ENCODE measurements at places on chromosomes 13 and 19. TPM values are rescaled to one million over a fixed set of nuclear protein-coding genes. Genes with fewer than 3 reads are reported as not detected.
A peak's percentile ranks its signal among the peaks of the same experiment; 100 is the strongest.

DNA sequence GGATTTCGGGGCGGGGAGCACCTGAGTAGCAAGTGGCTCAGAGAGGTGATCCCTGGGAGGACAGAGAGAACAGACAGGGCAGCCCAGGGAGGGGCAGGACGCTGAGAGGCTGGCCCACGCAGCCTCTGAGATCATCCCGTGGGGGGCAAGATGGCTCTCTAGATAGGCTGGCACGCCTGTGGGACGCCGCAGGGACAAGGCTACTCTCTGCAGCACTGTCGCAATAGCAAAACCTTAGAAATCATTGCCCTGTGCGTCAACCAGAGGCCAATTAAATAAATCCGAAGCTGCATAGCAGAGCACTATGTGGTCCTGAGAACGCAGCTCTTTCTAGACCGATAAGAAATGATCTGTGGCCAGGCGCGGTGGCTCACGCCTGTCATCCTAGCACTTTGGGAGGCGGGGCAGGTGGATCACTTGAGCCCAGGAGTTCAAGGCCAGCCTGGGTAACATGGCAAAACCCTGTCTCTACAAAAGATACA, 5.1 kb downstream of the PEX11G start:
- DNase-seq: peak; percentile 63

- DNase-seq: peak; percentile 3
These were observed 12.1 kb upstream of the ZNF492 start for GRCh38 chr19:22622020-22622419.

DNA sequence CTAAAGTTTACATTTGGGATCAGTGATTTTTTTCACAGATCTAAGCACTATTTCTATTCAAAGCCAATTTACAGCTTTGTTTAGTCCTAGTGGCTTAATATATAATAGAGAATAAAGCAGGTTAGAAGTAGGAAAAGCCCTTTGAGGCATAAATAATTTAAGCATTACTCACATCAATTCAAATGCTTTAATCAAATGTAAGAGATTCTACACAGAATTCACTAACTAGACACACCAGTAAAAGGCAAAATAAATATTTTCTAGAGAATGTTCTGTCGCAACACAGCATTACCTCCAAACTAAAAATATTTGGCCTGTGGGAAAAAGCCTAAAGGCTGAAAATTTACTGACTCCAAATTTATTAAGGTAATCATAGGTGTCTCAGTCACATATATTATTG, 31.3 kb downstream of the KCTD12 start:
- no peak for DNase-seq

GRCh38 chr13:74895042-74895796, 586.8 kb downstream of the TBC1D4 start:
- no peak for DNase-seq

DNA sequence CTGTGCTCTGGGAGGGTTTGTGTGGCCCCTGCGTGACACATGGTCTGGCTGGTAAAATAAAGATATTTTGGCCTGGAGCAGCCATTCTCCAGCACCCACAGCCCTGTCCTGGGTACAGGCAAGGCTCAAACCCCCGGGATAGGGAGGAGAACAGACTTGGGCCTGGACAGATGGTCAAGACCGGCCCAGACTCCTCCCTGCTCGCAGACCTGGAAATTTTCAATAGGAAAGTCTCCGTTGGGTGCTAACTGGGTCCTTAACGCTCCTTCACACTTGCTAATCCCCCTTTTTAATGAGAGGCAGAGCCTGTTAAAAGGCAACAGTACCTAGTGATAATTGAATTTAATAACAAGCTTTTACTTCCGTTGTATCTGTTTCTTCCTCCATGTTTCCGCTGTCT, 2.5 kb downstream of the PALM start:
- no peak for DNase-seq

- DNase-seq: no peak
These were observed 175.0 kb downstream of the PTPRS start for GRCh38 chr19:5165697-5166019.

- no peak for DNase-seq
These were observed 247.3 kb upstream of the SOX21 start for GRCh38 chr13:94959626-94960025.

- DNase-seq: no peak
These were observed 19.5 kb downstream of the CHERP start for GRCh38 chr19:16522559-16523377.

GRCh38 chr19:49301165-49301865, 23.7 kb downstream of the SLC6A16 start:
- peak; percentile 91 for DNase-seq

DNA sequence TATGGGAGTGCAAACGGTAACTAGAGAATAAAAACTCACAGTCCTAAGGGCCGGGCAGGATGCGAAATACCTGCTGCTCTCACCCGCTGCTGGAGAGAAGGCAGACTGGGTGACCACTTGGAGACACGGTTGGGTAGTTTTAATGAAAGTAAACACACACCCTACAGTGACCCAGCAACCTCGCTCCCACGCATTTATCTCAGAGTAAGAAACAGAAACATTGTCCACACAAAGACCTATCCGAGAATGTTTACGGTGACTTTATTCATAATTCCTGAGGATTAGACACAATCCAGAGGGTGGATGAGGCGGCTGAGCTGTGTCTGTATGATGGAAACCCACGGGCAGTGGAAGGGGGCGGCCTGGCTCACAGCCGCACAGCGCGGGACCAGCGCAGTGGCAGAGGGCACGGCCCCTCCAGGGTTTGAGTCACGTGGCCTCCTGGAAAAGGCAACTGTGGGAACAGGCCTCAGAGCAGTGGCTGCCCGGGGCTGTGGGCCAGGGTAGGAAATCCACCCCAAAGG, 73.5 kb upstream of the C13orf46 start:
- DNase-seq: no peak

DNA sequence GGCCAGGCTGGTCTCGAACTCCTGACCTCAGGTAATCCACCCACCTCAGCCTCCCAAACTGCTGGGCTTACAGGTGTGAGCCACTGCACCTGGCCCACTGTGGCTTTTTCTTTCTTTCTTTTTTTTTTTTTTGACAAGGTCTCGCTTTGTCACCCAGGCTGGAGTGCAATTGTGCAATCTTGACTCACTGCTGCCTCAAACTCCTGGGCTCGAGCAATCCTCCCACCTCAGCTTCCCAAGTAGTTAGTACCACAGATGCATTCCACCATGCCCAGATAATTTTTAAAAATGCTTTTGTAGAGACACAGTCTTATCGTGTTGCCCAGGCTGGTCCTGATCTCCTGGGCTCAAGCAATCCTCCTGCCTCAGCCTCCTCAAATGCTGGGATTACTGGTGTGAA, 12.1 kb upstream of the FCGBP start:
- DNase-seq: no peak

- no peak for DNase-seq
These were observed 23.1 kb upstream of the INTS6 start for GRCh38 chr13:51475727-51476501.

GRCh38 chr13:114235697-114236096, 1.0 kb downstream of the CDC16 start:
- DNase-seq: no peak

DNA sequence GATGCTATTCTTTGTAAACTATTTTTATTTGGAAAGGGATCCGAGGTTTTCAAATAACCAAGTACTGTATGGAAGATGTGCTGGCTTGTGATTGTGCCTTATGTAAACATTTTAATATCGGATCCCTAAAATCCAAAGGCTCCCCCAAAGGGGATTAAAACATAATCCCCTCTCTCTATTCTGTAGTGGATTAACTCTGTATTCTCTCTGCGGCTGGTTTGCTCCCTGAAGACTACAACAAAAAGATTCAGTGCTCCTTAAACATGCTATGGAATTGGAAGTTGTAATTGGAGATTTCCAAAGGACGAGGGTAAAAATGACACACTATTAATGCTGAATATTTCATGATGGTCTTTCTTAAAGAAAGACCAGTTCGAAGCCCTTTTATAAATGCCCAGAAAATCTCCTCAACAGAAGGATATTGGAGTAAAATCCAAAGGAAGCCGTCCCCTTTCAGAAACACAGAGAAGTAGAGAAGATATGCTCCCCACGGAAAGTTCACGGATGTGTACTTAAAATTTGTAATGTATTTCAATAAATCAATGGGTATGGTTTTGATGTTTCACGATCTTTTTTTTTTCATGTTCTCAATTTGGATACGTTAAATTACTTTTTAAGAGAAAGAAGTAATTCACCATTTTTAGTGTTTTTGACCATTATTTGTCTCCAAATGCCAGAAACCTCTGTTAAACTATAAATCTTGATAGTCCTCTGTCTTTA, 6.5 kb downstream of the MAB21L1 start:
- DNase-seq: no peak

- no peak for DNase-seq
These were observed 13.4 kb downstream of the CAPS start for GRCh38 chr19:5927441-5927821.

GRCh38 chr13:98447881-98448641, 128.8 kb downstream of the STK24 start:
- peak; percentile 63 for DNase-seq

Gene ACTN4
- 565 TPM for total RNA-seq

Gene KASH5
- 2.2 TPM for total RNA-seq

Gene ALDH16A1
- 32.3 TPM for total RNA-seq

Gene UPK1A
- total RNA-seq: not detected

Gene COMP
- 9.7 TPM for total RNA-seq

Gene PRR36
- total RNA-seq: 2.6 TPM

Gene CLEC4G
- total RNA-seq: 1.4 TPM

Gene KIR3DL2
- 0.35 TPM for total RNA-seq

Gene DMKN
- 79.8 TPM for total RNA-seq

Gene CEACAM19
- total RNA-seq: 7.6 TPM

Data from upper lobe of right lung (tissue), 1 donor.